Activated T-cell treated with anti-CD3 and anti-CD28 coated beads for 24 hours (primary cell): ENCODE measurements at places on chromosomes 4 and X.

GRCh38 chrX:53798281-53798680 lies 111.8 kb upstream of the HUWE1 start:
- DNase-seq, result no peak

- no peak for DNase-seq
Observed at GRCh38 chr4:118215826-118216225, 137.0 kb downstream of the PRSS12 start.

- no peak for DNase-seq
Observed at GRCh38 chr4:169348541-169348940, 77.8 kb upstream of the SH3RF1 start.

GRCh38 chr4:126779436-126780166 lies 853.2 kb upstream of the INTU start:
- no peak for DNase-seq

DNA sequence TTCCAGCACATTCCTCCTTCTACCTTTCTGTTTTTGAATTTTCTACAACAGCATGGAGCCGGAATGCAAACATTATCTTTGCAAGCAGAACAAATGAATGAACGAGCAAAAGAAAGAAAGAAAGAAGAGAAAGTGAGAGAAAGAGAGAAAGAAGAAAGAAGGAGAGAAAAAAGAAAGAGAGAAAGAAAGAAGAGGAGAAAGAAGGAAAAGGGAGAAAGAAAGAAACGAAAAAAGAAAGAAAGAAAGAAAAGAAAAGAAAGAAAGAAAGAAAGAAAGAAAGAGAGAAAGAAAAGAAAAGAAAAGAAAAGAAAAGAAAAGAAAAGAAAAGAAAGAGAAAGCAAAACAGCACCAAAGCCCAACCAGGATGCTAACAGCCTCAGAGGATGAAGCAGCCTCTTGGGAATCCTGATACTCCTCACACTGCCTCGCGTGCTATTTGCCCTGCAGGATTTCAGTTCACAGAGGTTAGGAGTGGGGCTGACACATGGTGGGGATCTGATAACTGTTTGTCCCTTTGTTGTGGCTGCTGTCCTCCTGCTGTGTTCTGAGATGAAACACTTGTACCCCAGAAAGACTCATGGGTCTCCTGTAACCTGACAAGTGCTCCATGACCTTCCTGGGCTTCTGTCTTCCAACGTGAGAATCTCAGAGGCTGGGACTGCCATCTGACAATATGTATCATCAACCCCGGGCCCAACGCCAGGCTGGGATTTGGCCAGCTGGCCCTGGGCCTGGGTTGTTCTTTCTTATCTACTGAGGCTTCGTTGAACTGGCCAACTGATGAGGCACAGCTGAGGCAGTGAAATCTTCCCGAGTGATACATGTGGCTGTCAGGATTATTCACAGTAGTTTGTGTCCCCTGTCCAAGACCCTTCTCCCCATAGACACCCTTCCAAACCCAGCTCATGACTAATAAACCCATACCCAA lies 61.0 kb downstream of the SEPSECS start:
- DNase-seq, result no peak

- no peak for DNase-seq
Observed at GRCh38 chr4:144289667-144290428, 149.3 kb upstream of the GYPA start.

DNA sequence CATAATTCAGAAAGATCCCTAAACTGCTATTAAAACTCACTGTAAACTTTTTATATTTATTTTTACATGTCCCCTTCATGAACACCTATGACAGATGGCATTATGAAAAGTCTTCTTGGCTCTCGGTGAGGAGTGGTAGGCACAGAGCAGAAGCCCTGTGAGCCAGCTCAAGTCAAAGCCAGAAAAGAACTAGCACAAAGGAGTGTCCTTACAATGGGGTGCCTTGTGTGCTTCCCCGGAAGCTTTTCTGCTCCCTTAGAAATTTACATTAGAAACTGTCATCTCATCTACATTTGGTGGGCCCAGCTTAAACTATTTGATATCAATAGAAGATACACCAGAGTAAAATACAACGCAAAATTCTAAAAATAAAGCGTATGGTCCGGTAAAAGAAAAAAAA lies 135.7 kb upstream of the MAP3K15 start:
- no peak for DNase-seq

DNA sequence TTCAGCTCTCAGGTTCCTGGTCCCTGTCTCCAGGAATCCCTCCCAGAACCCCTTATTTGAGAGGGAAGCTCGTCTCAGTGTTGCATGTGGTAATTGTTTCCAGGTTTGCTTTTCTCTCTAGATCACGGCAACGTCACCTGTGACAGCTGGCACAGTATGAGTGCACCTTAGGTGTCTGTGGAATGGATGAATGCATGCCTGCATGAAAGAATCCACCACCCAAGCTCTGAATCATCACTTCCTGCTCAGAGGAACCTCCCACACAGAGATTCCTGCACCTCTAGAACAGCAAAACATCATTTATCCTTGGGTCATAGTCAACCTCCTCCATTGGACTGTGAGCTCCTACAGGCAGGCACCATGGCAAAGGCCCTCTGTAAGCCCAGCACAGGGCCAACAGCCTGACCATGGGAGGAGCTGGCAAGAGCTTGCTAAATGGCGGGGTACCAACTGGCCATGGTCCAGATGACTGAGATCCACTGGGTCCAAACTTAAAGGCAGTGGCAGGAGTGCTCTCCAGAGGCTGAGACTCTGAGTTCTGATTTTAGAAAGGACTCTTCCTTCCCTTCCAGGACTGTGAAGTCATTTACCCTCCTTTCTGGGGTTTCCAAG lies 116.2 kb downstream of the SLC2A9 start:
- DNase-seq, result no peak

DNA sequence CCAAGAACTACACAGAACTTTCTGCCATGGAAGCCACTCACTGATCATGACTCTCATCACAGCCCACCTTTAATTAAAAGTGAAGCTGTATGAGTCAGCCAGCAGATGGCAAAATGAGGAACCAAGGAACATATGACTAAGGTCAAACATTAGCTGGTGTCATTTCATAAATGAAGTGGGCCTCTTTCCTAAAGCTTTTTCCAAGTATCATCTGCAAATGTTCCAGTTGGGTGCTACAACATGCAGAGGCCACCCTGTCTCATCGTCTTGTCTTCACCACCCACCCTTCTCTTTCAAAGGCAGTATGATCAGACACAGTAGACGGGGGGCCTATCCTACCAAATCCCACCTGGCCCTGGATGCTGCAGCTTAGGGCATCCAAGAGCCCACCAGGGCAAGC lies 9.2 kb upstream of the EOLA1 start:
- DNase-seq, result no peak
